ENCODE measurements at places on chromosomes 2 and 18. TPM values are rescaled to one million over a fixed set of nuclear protein-coding genes. Genes with fewer than 3 reads are reported as not detected.

The MAPRE3 gene
- total RNA-seq, result 1.00 TPM

The NOSTRIN gene
- total RNA-seq, result not detected

The DBI gene
- 136 TPM for total RNA-seq

The NEU2 gene
- total RNA-seq, result not detected

The UGT1A4 gene
- not detected for total RNA-seq

The MYO7B gene
- total RNA-seq, result 0.60 TPM

The PLB1 gene
- 1.1 TPM for total RNA-seq

The TYW5 gene
- total RNA-seq, result 7.9 TPM

The PAIP2B gene
- 1.9 TPM for total RNA-seq

The B3GNT7 gene
- not detected for total RNA-seq

The REG1B gene
- not detected for total RNA-seq

The LBX2 gene
- total RNA-seq, result 0.25 TPM

The KLHL30 gene
- not detected for total RNA-seq

The DCDC2C gene
- total RNA-seq, result not detected

The CFAP65 gene
- total RNA-seq, result not detected

The GATA6 gene
- not detected for total RNA-seq

The RTP5 gene
- total RNA-seq, result not detected

The ASIC4 gene
- not detected for total RNA-seq

The IL1RL1 gene
- total RNA-seq, result not detected

The SLC4A5 gene
- total RNA-seq, result 4.3 TPM

The DNER gene
- total RNA-seq, result not detected

The SERPINB7 gene
- not detected for total RNA-seq

The SCYGR4 gene
- total RNA-seq, result not detected
